Lung microvascular endothelial cell (primary cell): ENCODE measurements at places on chromosomes 2 and 18.

DNA sequence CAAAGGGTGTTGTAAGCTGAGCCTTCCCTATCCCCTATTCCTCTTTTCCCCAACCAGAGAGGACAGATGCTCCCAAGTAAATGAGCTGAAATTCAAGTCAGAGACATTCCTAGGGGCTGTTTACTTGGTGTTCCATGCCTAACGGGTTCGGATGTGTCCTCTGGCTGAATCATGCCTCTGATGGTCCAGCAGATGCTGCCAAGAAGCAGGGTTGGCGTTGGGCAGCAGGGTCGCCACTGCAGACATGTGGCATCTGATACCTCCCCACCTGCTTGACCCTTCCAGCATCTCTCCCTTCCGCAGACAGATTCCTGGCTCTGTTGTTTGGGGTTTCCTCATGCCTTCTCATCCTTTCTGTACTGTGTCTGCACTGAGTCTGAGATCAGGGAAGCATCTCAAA lies 108.3 kb downstream of the HNRNPLL start:
- no peak for DNase-seq

DNA sequence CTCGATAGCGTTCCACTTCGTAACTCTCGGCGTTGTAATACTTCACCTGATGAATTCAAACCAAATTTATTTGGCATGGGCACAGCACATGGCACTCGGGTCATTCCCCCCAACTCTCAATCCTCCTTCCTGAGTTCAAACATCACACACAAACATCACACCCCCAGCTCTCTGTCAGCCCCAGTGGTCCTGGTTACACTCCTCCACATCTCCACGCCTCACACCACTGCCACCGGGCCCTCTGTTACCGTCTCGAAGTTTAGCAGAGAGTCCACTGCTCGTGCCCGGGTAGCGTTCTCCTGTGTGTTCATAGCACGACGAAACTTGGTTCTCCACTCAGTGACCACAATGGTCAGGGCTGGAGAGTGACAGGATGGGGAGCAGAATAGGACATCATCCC lies 4.6 kb downstream of the ABCB6 start:
- no peak for DNase-seq

DNA sequence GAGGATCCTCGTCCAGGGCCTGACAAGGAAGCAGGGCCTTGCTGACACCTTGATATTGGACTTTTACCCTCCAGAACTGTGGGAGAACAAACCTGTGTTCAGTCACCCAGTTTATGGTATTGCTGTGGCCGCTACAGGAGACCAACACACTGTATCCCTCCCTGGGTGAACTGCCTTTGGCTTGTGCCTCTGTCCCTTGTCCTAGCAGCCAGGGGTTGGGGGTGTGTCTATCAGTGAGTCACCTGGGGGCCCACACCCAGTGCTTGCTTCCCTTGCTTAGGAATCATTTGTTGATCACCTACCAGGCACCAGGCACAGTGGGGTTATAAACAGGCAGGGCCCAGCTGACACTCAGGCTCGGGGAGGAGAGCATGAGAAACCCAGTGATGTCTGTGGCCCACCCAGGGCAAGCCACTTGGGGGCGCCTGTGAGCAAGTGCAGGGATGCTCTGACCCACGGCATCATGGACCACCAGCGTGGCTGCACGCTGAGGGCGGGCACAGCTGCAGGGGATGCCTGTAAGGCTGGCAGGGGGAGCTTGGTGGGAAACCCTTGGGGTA lies 17.1 kb downstream of the TMEM185B start:
- no peak for DNase-seq

- no peak for DNase-seq
Observed at GRCh38 chr2:72211777-72212485, 64.3 kb upstream of the CYP26B1 start.

DNA sequence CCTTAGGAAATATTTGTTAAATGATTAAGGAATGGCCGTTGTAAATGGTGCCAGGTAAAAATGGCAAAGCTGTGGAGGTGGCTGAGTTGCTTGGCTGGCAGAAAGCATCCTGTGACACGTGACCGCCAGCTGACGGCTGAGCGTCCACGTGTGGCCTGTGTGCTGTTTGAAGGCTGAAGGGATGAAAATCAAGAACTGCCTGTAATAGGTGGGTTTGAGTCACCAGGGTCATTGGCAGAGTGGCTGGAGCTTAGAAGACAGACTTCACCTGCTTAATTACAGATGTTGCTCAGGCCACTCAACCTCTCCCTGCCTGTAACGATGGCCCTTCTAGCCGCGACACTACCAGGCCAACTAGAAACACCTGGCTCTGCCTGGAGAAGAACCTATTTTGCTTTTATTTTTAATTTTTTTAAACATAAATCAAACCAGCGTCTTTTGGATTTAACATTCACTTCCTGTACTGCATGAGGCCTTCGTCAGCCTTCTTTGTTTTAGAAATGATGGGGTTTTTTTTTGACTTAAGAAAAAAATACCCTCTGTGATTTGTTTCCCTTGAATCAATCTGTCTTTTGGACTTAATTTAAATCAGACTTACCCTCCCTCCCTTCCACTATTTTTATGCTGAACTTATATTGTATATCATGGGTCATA lies 206.5 kb downstream of the PRKCE start:
- DNase-seq: no peak

DNA sequence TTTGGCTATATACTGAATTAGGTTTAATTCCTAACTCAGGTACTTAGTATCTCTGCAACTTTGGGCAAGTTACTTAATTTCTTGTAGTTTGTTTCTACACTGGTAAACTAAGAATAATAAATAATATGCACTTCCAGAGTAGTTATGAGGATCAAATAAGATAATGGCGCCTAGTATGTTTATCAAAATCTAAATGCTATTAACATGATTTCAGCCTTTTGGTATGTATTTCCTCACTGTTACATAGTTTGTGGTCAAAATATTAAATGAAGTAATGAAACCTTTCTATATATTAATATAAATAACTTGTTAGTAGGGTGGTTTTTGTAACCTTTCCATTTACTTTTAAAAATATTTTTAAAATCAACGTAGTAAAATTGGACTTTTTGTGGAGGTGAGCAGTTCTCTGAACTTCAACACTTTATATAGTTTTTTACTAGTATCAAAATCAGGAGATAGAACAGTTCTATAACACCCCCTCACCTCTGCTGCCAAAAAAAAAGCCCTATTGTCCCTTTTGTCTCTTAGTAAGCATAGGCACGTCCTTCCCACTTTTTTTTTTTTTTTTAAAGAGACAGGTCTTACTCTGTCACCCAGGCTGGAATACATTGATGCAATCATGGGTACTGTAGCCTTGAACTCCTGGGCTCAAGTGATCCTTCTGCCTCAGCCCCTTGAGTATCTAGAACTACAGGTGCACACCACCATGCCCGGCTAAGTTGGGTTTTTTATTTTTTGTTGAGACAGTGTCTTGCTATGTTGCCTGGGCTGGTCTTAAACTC lies 44.8 kb downstream of the RAB3GAP1 start:
- no peak for DNase-seq

GRCh38 chr2:63875559-63876245 lies 34.0 kb downstream of the UGP2 start:
- DNase-seq: no peak

- no peak for DNase-seq
Observed at GRCh38 chr2:150153646-150154307, 333.7 kb downstream of the RND3 start.

GRCh38 chr2:47528874-47529273 lies 125.9 kb downstream of the MSH2 start:
- peak; percentile 86 for DNase-seq

DNA sequence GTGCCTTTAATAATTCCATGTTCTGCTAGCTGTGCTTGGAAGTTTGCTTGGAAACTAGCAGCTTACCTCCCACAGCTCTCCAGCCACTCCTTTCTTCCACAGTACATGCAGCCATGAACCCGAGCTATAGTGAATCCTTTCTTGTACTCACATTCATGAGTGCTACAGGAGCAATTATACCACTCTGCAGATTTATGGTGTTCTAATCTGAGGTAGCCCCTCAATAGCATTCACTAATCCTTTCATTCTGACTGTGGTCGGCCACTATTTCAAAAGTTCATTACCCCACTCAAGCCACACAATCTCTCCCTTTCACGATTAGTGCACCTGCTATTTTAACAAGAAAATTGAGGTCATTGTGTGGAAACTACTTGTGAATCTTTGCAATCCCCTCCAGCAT lies 53.2 kb downstream of the CSRNP3 start:
- no peak for DNase-seq

GRCh38 chr2:26578113-26578458 lies 63.1 kb downstream of the CIB4 start:
- no peak for DNase-seq

GRCh38 chr2:30306522-30306921 lies 75.2 kb downstream of the LBH start:
- no peak for DNase-seq

DNA sequence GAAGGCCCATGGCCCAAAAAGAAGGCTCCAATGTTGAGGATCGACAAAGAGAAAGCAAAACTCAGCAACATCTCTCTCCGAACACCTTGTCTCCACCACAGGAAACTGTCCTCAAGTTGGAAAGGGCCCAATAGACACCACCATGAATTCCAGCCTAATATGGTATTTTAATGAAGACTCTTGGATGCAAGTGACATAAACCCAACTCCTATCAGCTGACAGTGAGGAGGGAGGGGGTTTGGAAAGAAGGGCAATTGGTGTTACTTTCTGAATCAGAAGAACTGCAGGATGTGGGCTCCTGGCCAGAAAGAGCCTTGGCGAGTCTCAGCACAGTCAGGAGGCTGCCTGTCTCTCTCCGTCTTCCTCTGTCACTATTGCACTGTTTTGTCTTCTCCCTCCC lies 40.3 kb upstream of the SIGLEC15 start:
- no peak for DNase-seq

- no peak for DNase-seq
Observed at GRCh38 chr2:96359310-96359709, 23.7 kb downstream of the NCAPH start.

- no peak for DNase-seq
Observed at GRCh38 chr2:160076914-160077313, 14.5 kb upstream of the PLA2R1 start.

DNA sequence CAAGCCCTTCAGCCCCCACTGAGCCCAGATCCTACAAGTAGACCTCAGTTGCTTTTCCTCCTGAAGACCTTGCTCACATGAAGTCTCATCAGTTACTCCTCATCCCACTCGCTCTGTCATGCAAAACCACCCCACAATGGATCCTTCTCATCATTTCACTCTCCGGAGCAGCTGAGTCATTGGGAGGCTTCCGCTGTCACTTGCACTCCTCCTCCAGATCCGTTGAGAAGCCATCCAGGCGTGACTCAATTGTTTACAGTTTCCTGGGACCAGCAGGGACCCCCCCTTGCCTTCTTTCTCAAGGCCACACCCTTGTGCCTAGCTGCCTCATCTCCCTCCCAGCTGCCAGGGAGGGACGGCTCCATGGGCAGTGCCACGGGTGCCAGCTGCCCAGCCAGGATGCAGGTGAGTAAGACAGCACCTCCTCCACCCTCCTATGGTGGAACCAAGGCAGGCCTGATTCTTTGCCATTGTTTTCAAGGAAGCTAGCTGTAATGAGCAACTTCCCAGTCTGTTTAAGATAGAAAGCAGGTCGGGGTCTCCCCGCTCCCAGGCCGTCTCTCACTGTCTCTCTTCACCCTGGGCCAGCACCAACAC lies 16.3 kb downstream of the GPR55 start:
- no peak for DNase-seq
